Cerebellar nuclear complex (tissue), 1 donor: ENCODE measurements at places on chromosomes 12 and 14.

- no peak for DNase-seq
Observed at GRCh38 chr12:41074473-41074769, 113.7 kb upstream of the PDZRN4 start.

DNA sequence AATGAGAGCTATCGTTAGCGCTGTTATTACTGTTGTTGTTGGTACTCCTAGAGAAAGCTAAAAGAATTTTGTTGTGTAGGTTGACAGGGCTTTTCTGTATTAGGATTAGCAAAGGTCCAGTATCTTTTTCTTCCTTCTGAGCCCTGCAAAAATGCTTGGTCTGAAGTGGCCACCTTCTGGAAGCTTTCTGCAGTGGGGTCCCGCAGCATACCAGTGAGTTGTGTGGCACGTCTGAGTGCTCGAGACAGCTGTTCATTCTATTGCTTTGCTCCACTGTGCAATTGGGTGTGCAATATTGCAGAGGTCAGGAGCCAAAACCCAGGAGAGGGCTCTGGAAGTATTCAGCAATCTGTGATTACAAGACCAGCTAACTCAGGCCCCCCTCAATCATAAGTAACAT lies 57.1 kb downstream of the CCDC60 start:
- no peak for DNase-seq

DNA sequence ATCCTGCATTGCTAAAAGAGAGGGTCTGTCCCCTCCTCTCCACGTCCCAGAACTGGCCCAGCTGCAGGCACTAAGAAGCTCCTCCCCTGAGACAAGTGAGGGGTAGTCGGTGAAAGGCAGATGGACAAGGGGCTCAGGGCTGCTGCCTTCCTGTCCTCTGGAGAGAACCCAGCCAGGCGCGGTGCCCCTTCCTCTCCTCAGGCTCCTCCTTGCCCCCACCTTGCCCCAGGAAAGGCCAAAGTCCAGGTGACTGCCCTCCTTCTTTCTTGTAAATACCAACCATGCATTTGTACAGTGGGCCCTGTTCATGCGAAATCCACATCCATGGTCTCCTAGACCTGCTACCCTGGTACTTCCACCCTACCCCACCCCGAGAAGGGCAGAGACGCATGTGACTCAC lies 9.7 kb downstream of the PPP1R1A start:
- DNase-seq: no peak

GRCh38 chr12:32585680-32586079 lies 93.4 kb upstream of the DNM1L start:
- no peak for DNase-seq

DNA sequence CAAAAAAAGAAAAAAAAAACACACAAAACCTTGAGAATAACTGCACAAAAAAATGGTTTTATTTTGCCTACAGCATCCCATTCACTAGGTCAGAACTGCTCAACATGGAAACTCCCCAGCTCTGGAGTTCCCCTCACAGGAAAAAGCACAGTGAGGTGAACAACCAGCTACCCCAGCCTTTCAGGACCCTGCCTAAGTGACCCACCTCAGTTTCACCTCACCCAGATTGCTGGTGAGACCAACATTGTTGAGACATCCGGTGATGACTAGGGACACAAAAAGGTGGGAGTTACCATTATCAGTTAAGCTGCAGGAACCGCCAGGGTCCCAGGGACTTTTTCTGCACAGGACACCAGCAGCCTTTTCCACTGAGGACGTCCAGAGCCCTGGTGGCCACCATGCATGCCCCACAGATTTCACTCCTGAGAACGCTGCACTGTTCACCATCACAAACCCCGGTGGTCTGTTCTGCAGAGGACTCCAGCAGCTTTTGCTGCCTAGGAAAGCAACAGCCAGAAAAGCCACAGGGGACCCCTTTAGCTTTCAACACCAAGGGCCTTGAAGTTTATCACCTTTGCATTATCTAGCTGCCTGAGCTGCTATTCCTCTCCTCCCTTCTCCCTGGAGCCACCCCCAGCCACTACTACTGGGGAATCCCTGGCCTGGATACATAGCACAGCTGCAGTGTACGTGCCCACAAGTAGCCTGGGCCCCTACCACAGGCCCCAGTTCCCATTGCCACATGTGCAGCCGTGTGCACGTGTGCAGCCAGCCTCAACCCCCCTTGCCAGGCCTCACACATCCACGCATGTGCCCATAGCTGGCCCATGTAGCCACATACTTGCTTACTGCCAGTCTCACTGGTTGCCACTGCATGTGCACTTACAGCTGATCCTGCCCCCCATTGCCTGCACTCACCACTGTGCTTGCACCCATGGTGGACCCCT lies 62.5 kb upstream of the FAR2 start:
- DNase-seq: no peak

DNA sequence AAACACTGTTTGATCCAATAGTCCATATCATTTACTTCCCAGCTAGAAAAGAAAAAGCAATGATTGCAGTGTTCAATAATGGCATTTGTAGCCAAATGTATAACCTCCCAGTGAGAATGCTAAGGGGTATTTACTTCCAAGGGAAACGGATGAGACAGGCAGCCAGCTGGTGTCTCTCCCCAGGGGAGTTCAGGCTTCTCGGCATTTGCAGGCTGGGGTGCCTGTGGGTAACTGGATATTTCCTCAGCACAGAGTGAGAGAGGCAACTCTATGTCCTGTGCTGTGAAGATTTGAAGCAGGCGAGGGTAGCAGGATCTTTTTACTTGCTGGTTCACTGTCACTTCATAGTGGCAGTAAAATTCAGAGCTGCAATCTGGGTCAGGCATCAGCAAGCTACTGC lies 1455.6 kb upstream of the TMEM132C start:
- DNase-seq: no peak

DNA sequence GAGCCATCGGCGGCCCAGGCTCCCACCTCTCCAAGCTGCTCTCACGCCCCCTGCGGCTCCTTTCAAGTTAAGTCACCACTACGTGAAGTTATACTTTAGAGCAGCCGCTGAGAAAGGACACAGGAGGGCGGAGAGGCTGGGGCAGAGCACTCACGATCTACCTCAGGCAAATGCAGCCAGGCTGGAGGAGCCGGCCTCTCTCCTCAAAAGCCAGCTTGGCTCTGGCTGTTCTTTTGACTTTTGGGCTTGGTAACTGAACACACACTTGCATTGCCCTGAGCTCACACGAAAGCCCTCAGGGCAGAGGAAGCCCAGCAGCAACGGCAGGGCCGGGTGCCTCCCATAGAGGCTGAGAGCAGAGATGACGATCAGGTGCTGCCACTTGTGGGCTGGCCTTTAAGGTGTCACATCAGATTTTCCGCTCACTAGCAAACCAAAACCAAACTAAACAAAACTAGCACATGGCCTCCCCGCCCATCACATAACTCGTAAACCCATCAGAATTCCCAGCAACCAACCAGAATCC lies 75.2 kb downstream of the PITPNM2 start:
- DNase-seq: no peak

DNA sequence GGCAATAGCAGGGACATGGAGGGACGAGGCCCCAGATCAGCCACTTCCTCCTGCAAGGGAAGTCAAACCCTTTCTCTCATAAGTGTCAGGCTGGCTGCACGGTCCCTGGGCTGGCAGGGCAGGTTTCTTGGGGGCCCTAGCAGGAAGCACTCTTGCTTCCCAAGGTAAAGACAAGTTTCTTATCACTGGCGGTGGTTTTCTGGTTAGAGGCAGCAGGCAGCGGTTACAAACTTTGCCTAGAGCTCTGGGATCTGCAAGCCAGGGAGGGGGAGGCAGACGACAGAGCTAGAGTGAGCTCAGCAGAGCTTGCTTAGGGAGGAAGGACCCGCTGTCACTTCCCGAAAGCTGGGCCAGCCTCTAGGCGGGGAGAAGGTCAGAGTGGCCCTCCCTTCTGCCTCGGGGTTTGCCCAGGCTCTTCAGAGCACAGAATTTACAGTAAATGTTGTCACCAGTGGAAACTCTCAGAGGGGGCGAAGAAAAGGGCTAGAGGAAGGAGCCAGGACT lies 20.4 kb downstream of the BATF start:
- no peak for DNase-seq

GRCh38 chr12:66932126-66932525 lies 253.2 kb upstream of the GRIP1 start:
- DNase-seq: no peak

- DNase-seq: no peak
Observed at GRCh38 chr14:90381011-90381786, 15.6 kb upstream of the CALM1 start.

GRCh38 chr12:22447223-22447622 lies 97.1 kb downstream of the C2CD5 start:
- DNase-seq: no peak

DNA sequence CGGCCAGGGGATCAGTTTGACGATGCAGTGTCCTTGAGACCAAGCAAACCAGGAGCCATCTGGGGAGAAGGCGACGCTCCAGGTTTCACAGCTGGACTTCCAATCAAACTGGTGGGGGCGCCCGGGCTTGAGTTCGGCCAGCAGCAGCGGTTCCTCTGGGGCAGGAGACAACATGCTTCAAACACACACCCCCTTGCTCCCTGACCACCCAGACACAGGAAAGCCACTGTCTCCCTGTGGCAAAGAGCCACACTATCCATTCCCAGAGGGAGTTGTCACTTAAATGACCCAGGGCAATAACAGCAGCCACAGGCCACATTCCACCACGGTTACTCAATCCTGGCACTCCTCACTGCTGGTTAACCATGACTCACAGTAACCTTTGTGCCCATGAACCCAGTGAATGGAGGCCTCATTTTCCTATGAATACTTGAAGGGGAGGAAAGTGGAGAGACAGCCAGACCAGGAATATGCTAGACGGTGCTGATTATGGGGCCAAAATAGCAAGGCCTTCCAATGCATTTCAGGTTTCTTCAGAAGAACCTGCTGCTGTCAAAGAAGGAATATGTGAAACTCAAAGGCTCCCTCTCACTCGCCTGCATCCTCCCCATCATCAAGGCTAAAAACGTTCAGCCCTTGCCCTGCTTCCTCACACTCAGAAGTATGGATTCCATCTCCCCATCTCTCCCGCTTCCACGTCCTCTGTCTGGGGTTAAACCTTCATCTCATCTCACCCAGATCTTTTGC lies 8.5 kb downstream of the WSB2 start:
- DNase-seq: no peak

GRCh38 chr12:128611736-128612135 lies 212.0 kb downstream of the SLC15A4 start:
- DNase-seq: no peak

- no peak for DNase-seq
Observed at GRCh38 chr12:111438481-111438880, 32.8 kb downstream of the SH2B3 start.

DNA sequence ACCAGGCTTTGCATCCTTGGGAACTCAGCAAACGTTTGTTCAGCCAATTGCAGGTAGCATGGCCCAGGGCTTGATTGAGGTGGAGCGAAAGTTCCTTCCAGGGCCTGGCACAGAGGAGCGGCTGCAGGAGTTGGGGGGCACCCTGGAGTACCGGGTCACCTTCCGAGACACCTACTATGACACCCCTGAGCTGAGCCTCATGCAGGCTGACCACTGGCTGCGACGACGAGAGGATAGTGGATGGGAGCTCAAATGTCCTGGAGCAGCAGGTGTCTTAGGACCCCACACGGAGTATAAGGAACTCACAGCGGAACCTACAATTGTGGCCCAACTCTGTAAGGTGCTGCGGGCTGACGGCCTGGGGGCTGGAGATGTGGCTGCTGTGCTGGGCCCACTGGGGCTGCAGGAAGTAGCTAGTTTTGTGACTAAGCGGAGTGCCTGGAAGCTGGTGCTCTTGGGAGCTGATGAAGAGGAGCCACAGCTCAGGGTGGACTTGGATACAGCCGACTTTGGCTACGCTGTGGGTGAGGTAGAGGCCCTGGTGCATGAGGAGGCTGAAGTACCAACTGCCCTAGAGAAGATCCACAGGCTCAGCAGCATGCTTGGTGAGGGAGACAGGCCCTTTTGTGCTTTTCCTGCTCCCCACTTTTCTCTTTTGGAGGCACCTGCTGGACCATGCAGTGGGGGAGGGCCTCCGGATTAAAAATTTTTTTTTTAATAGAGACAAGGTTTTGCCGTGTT lies 799 bp downstream of the THTPA start:
- no peak for DNase-seq

DNA sequence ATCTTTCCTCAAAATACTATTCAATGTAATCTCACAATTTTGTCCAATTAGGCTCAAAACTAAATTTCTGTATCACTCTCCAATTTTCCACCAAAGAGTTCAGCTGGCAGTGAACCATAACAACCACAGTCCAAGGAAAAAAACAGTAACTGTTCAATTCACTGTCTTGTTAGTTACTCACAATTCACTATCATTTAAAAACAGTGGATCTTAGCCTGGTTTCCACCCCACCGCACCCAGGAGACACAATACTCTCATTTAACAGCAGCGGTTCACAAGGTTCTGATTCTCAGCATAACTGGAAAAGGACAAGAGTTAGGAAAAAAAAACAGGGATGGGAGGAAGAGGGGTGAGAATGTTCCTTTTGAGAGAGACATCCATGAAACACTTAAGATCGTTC lies 40.5 kb downstream of the MED13L start:
- no peak for DNase-seq

DNA sequence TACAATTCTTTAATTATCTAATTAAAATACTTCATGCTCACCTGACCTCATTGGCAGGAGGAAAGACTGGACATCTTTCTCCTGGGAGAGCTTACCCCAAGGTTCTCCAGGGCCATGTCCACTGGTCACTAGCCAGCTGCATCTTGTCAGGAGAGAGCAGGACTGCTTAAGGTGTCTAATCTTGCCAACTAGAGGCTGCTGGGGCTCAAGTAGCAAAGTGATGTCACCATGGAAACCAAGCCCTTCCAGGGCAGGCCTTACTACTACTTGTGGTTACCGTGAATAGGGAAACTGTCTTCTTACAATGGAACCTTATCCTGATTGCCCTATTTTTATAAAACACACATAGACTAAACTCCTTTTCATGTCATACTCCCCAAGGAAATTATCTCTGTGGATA lies 376.4 kb downstream of the SNAPC1 start:
- DNase-seq: no peak

- DNase-seq: no peak
Observed at GRCh38 chr14:72518809-72519377, 375.0 kb downstream of the DPF3 start.

GRCh38 chr12:59452259-59452658 lies 143.6 kb upstream of the SLC16A7 start:
- DNase-seq: no peak

DNA sequence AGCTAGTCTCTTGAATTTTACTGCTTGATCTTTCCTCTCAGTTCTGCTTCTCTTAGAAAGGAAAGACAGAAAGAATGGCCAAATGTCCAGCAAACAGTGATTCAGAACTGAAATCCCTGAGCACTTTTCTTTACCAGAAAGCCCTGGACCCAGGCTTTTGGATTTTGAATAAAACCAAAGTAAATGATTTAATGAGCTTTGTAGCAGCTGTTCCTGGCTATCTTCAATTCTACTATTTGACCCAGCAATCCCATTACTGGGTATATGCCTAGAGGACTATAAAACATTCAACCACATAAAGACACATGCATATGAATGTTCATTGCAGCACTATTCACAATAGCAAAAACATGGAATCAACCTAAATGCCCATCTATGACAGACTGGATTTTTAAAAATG lies 187.2 kb downstream of the PRKD1 start:
- no peak for DNase-seq

GRCh38 chr12:116534311-116535121 lies 24.7 kb upstream of the MAP1LC3B2 start:
- peak; percentile 28 for DNase-seq

GRCh38 chr12:1517007-1517406 lies 77.4 kb downstream of the FBXL14 start:
- no peak for DNase-seq

GRCh38 chr12:50110127-50110761 lies 1.8 kb upstream of the COX14 start:
- DNase-seq: no peak
